ENCODE measurements at places on chromosomes 5 and 9. TPM values are rescaled to one million over a fixed set of nuclear protein-coding genes. Genes with fewer than 3 reads are reported as not detected.

- H3K36me3 ChIP-seq: no peaks in the 10 kb centered on the region
- H3K27ac ChIP-seq: no peak overlapping the region
- DNase-seq: no peak
- no peaks in the 10 kb centered on the region for H3K27me3 ChIP-seq
- no peak overlapping the region for H3K4me3 ChIP-seq
Observed at GRCh38 chr9:79176014-79176697, 395.6 kb upstream of the TLE4 start.

DNA sequence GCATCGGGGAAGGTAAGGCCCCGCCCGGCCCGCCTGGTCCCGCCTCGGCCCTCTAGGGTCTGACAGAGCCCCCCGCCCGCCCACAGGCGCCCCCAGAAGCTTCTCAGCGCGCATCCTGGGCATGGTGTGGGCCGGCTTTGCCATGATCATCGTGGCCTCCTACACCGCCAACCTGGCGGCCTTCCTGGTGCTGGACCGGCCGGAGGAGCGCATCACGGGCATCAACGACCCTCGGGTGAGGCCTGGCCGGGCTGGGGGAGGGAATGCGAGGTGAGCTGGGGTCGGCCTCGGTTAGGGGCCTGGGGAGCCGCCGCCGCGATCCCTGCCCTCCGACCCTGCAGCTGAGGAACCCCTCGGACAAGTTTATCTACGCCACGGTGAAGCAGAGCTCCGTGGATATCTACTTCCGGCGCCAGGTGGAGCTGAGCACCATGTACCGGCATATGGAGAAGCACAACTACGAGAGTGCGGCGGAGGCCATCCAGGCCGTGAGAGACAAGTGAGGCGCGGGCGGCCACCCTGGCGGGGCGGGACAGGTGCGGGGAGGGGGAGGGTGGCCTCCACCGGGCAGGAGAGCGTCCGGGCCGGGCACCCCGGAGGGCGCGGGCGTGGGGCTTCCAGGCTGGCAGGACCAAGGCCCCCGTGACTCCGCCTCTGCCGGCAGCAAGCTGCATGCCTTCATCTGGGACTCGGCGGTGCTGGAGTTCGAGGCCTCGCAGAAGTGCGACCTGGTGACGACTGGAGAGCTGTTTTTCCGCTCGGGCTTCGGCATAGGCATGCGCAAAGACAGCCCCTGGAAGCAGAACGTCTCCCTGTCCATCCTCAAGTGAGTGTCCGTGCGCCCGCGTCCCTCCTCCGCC is 7.1 kb downstream of the LRRC26 start:
- H3K27me3 ChIP-seq: peaks cover 79% of the 10 kb centered on the region
- peaks cover 17% of the 10 kb centered on the region for H3K4me1 ChIP-seq
- H3K27ac ChIP-seq: peak overlapping the region; percentile 25
- H3K4me3 ChIP-seq: peak overlapping the region; percentile 28

GRCh38 chr9:37995961-37996818 is 72.8 kb downstream of the SHB start:
- no peaks in the 10 kb centered on the region for H3K4me1 ChIP-seq
- DNase-seq: no peak
- H3K27ac ChIP-seq: no peak overlapping the region
- H3K4me3 ChIP-seq: no peak overlapping the region
- no peaks in the 10 kb centered on the region for H3K27me3 ChIP-seq
- H3K36me3 ChIP-seq: no peaks in the 10 kb centered on the region

- peak; percentile 73 for DNase-seq
- no peak overlapping the region for H3K27ac ChIP-seq
- no peaks in the 10 kb centered on the region for H3K27me3 ChIP-seq
- H3K4me1 ChIP-seq: no peaks in the 10 kb centered on the region
- H3K36me3 ChIP-seq: no peaks in the 10 kb centered on the region
Observed at GRCh38 chr9:34546834-34547827, 24.3 kb upstream of the ENHO start.

- no peak for DNase-seq
- H3K4me1 ChIP-seq: no peaks in the 10 kb centered on the region
- no peaks in the 10 kb centered on the region for H3K27me3 ChIP-seq
- H3K4me3 ChIP-seq: no peak overlapping the region
- H3K27ac ChIP-seq: no peak overlapping the region
Observed at GRCh38 chr5:53972314-53972713, 338.1 kb downstream of the ARL15 start.

RORB gene
- total RNA-seq: 0.94 TPM

FGFR4 gene
- 43.0 TPM for total RNA-seq

SPATA31A3 gene
- total RNA-seq: not detected

S1PR3 gene
- 5.0 TPM for total RNA-seq

FOXD4L5 gene
- not detected for total RNA-seq

Data from Peyer's patch (tissue), 4 donors.